ENCODE measurements at places on chromosomes 13 and 19.
A peak's percentile ranks its signal among the peaks of the same experiment; 100 is the strongest.

GRCh38 chr19:30775956-30776355 is 403.8 kb downstream of the ZNF536 start:
- no peak for DNase-seq

DNA sequence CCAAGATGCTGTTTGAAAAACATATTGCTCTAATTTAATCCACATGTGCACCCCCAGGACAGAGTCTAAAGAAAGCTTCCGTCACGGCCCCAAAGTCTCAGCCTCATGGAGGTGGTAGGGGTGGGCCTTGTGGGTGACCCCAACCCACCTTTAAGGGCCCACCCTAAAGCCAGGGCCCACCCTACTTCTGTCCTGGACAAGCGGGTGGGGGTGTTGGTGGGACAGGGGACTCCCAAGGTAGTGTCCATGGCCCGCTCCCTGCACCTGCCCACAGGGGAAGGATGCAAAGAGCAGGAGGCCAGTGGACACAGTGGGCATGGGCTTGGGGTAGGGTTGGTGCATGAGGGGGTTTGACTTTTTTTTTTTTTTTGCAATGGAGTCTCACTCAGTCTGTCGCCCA is 66.8 kb downstream of the KCTD15 start:
- DNase-seq = no peak

- DNase-seq = no peak
These were observed 56.3 kb upstream of the GPR12 start for GRCh38 chr13:26816881-26817280.

DNA sequence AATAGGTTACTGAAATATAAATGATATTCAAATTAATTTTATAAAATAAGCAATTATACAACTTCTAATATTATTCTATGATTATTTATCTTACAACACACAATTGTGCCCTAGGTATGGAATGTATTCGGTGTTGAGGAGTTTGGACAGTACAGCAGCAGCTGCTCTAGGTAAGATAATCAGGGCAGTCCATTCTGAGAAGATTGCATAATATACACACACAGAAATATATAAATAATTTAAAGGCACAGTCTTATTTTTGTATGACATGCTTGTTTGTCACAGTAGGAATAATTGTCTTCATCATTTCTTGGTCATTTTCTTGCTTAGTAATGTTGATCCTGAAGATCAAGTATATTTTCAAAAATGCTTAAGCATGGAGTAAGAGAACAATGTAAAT is 849.4 kb upstream of the MIR17HG start:
- DNase-seq = no peak

DNA sequence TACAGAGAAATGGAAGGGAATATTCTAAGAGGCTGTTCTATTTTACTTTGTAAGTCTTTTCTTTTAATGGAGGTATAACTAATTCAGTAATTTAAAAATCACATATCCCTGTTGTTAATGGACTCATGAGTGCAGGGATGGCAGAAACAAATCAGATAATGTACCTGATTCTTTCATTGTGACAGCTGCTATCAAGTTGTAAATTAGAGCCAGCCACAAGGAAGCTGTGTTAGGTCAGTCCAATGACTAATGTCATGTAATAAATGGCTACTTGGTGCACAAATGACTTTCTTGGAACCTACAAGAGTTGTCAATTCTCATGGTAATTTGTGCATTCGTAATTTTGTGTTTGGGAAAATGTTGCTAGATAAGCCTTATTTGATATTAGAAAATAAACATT is 446.4 kb downstream of the DCT start:
- no peak for DNase-seq

GRCh38 chr19:47699360-47699917 is 13.8 kb upstream of the EHD2 start:
- DNase-seq = peak; percentile 14

DNA sequence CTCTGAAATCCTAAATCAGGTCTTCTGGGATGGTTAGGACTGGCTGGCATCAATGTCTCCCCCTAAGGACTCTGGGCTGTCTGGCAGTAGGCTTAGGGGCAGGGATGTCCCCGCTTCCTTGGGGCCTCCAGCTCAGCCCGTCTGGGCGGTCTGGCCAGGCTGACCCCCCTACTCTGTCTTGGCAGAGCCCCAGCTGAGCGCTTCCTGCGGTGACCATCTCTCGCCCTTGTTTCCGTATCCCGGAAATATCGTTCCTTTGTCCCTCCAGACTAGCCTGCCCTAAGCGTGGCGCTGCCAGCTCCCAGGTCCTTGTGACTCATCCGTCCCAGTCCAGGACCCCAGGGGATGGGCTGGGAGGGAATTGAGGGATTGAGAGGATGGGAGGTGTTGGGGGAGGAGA is 11.3 kb downstream of the GTPBP3 start:
- DNase-seq = no peak

Measured in activated CD4-positive, alpha-beta T cell treated with anti-CD3 and anti-CD28 coated beads for 1 hour (primary cell).